LoVo (cell line): ENCODE measurements at places on chromosomes 2 and 18.

GRCh38 chr2:6887751-6888192 is 10.2 kb downstream of the RSAD2 start:
- no peak for DNase-seq

DNA sequence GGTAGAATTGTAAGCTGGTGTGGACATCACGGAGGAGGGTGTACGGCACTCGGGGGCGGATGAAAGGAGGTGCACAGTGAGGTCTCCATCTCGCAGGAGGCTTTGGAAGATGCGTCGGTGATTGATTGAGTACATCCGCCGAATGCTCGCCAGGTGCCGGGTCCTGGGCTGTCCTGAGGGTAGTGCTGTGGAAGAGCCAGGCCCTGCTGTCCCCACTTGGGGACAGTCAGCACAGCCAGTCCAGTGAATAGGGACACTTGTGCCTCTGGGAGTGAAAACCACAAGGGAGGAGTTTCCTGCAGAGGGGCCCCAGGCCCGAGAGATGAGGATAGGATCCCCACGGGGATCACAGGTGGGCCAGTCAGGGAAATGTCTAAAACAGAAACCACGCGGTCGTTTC is 28.1 kb downstream of the MLPH start:
- DNase-seq = no peak

DNA sequence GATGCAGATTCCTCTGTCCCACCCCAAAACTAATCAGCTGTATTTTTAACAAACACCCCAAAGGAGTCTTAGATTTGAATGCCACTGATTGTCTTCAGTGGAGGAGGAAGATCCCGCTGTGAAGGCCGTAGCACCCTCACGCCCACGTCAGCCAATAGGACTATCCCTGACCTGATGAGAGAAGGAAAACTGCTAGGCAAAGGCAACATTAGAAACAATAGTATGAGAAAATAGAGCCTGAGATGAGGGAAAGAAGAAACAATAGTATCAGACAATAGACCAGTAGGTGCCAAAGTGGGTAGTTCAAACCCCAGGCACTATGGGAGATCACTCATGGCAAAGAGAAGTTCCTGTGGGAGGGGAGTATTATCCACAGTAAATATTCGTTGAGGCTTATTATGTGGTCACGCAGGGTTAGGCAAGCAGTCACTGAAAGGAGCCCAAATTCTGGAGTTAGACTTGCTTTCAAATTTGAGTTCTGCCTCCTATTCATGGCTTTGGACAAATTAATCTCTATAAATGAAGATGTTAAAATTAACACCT is 2.8 kb downstream of the PCBP1 start:
- DNase-seq = no peak

GRCh38 chr2:30266051-30266621 is 34.8 kb downstream of the LBH start:
- no peak for DNase-seq

DNA sequence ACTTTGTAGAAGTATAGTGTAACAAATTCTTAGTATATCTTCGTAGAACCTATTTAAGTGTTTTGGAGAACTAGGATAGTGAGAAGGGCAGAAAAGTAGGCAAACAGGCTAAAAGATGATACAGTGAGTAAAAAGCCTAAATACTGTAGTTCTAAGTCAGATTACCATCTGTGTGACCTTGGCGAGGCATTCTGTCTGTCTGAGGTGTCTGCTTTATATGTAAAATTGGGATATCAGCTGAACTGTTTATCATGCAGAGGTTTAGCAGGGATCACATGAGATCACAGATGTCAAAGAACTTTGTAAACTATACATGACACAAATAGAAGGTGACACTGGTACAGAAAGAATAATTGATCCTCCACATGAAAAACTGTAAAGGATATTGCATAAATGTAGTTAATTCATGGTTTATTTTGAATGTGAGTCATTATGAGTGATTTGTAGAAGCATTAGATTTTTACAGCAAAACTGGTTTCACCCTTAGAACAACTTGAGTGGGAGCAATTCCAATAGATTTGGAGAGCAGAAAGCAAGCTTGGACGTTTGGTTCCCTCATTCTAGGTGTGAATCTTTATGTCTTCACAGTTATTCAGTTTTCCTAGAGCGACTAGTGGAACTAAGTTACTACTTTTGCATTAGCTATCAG is 41.9 kb downstream of the TAF1B start:
- DNase-seq = no peak

- no peak for DNase-seq
These were observed 38.3 kb downstream of the MYO7B start for GRCh38 chr2:127573771-127574170.
